HAP-1 (cell line): ENCODE measurements at places on chromosomes 3 and 15.

DNA sequence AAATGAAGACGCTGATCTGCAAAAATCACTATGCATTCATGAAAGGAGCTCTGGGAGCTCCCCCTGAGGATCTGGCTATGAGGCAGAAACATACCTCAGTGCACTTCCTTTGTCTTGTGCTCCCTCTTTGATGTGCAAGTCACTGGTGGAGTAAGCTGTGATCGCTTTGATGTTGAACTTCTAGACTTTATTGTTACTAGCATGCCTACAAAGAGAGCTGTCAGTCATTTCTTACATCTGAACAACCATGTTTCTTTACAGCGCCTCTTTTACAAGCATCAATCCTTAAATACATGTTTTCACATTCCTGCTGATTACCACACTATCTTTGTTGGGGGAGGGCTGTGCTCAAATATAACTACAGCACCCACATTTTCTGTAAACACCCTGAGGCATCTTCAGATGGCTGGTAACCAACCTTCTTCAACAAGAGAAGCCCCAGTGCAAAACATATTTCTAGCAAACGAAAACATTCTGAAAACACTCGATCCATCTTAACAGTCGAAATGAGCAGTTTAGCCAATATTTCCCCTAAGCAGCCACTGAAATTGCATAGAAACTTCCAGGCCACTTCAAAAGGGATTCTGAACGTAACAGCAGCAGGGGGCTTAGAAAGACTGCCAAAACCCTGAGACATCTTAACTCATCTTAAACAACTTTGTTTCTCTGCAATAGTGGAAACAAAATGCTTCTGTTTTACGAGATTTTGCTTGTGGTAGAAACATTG lies 101.9 kb upstream of the ICE2 start:
- peak; percentile 82 for DNase-seq

DNA sequence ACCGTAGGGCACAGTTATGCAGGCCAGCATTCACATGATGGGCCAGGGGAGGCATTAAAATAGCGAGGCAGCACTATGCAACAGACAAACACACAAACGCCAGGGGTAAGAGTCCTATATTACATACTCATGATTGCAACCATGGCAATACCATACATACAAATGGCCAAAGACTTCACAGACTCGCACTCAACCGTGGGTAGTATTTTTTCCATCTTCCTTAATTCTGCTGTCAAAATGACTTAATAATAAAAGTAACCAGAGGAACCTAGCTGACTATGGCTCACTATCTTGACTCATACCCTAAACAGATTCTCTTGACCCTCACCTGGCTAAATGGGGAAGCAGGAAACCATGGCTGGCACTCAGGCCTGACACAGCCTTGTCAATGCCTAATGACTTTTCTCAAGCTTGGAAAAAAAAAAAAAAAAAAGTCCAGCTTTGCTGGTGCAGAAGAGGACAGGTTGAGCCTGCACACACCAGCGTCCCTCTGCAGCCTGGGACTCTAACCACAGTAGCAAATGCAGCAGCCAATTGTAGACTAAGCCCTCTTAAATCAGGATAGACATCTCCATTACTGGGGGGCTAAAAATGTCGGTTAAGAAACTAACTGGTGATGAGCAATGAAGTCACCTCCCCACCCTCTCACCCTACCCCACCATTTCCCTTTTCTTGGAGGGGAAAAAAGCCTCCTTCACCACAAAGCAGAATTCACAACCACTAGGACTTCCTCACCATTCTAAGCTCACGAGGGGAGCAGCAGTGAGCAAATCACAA lies 23.1 kb downstream of the CCDC12 start:
- DNase-seq: no peak

- DNase-seq: no peak
These were observed 27.4 kb downstream of the SMAD6 start for GRCh38 chr15:66729331-66729951.

DNA sequence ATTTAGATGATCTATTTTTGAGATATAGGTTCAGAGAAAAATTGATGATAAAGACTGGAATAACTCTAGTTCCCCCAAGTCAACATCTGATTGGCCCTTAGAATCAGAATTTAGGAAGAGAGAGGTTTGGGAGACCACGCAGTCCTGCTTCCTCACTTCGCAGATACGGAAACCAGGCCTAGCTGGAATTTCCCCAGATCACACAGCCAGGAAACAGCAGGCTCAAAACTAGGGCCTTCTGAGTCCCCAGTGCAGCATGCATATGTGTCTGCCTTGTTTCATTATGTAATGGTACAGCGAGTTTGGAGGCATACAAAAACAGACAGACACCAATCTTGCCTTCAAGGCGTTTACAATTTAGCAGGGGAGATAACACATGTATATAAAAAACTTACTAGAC lies 177.1 kb upstream of the ICE2 start:
- DNase-seq: no peak

GRCh38 chr3:119418641-119419040 lies 44.8 kb downstream of the TMEM39A start:
- no peak for DNase-seq

- DNase-seq: no peak
These were observed 225.6 kb upstream of the STRIT1 start for GRCh38 chr3:155519078-155519477.

DNA sequence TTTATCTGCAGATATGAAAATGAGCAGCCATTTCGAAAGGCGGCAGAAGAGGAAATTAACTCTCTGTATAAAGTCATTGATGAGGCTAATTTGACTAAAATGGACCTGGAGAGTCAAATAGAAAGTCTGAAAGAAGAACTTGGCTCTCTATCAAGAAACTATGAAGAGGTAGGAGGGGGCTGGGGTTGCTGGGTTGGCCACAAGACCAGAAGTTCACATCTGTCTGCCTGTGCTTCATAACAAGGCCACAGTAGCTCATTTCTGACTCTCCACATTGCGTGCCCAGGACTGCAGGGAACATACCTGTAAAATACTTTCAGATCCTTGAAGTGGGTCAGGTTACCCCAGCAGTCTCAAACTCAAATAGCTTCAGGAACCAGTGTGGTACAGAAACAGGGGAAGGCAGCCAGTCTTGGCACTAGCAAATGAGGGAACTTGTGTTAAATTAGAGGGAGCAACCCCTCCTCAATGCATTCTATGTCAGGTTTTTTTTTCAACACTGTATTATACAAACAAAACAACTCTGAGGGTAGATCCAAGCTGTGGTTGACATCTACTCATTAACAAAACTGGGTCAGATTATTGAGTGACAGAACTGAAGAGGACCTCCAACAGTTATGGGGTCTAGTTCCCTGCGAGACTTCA lies 48.7 kb downstream of the BFSP2 start:
- no peak for DNase-seq

- DNase-seq: no peak
These were observed 26.1 kb downstream of the RPL39L start for GRCh38 chr3:187112934-187113793.

- DNase-seq: no peak
These were observed 279.5 kb downstream of the ULK4 start for GRCh38 chr3:41682382-41682781.

DNA sequence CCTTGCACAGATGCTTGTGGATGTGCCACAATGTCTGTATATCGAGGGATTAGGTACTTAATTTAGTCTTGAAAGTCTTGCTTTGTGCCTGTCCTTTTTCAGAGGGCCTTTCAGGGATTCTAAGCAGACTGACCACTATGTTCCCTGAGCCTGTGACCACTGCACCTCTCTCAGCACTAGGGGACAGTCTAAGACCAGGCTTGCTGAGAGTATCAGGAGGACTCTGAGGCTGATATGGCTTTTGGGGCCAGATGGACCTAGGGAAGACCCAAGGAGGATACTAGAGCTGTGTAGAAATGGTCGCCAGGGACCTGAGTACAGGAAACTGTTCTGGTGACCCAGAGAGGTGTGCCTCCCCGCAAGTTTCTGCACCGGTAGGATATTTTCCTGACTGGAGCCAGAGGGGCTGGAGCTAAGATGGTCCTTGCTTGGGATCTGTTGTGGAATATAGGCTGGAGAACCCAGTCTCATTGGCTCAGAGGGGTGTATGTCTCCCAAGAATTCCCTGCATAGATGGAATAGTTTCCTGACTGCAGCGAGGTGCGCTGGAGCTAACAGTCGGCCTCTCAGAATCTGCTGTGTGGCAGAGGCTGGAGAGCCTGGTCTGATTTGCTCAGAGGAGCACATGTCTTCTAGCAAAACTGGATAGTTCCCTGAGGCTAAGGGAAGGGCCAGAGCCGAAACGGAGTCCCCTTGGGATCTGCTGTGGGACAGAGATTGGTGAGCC lies 213.2 kb upstream of the DCBLD2 start:
- DNase-seq: no peak

DNA sequence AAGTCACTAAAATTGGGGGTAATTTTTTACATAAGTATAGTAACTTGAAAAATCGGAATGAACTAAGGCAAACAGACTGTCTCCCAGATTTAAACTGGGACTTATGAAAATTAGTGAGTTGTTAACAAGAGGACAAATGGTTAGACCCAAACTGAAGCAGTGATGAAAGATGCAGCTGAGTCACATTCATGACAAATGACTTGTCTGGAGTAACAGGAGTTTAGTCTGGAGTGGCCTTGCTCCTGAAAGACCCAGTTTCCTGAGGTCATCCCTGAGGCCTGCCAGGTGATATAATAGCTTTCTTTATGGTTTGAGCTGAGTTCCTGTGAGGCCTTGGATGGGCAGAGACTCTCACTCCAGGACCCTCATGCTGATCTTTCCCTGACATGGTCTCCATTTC lies 9.6 kb upstream of the CTDSPL start:
- no peak for DNase-seq

DNA sequence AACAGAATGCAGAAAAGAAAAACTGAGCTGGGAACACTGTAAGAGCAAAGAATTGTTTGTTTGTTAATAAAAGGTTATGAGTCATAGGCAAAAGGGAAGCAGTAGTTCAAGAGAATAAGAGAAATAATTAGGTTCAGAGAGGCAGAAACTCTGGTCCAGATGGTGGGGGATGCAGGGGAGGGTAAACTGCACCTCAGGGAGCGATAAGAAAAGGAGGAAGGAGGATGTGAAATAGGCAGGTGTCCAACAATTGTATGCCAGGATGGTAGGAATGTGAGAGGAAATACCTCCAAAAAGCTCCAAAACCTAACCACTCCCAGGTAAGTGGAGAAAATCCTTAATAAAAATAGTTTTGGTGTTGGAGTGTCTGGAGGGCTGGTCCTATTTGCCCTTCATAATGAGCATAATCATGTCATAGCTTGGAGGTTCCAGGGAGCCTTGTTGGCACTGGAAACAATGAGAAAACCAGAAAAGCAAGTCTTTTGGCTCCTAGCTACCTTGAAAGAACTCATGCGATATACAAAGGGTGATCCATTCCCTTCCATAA lies 405.4 kb upstream of the TBL1XR1 start:
- DNase-seq: no peak

DNA sequence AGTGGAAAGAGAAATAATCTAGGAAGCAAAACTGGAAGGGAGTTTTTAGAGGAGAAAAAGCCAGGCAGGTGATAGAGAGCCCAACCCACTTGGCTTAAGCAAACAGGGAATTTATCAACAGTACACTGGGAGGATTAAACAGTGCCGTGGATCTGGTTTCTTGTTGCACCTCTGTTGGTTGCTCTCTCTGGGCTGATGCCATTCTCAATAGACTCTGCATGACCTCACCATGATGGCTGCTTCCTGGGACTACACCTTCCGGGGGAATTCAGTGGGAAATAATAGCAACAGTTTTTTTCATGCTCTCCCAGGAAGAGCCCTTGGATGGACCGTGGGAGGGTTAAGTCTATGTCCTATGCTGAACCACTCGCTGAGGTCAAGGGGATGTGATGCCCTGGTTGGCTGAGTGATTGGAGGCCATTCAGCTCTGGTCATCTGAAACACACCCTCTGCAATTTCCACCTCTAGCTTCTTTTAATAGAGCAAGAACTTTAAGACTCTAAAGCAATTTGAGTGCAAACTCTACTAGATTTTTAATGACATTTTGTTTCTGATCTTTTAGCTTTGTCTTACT lies 74.2 kb downstream of the EPHB1 start:
- DNase-seq: no peak

- peak; percentile 63 for DNase-seq
These were observed 77.9 kb upstream of the IGSF10 start for GRCh38 chr3:151538456-151539393.

DNA sequence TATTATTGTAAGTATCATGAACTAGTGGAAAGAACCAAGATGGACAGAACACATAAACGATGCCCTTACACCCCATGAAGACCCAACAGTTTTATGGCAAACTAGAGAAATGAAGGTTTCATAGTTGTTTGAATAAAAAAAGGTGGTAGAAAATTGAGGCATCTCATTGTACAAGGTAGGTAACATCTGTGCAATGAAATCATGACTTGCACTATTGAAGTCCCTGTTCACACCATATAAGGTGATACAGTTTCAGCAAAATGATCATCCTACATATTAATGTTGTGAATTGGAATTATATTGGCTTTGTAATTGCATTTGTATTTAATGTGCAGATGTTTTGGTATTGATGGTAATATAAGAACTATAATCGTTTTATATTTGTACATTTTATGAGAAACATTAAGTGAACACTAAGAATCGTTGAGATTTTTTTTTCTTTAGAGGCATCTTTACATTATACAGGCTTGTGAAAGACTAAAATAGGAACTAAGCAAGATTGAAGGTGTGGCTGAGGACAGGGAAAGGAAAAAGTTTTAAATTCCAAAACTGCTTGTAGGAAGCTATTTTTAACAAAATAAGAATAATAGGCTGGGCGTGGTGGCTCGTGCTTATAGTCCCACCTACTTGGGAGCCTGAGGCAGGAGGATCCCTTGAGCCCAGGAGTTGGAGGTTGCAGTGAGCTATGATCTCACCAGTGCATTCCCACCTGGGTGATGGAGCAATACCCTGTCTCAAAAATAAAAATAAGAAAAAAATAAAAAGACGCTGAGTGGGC lies 48.5 kb downstream of the CGNL1 start:
- DNase-seq: no peak

DNA sequence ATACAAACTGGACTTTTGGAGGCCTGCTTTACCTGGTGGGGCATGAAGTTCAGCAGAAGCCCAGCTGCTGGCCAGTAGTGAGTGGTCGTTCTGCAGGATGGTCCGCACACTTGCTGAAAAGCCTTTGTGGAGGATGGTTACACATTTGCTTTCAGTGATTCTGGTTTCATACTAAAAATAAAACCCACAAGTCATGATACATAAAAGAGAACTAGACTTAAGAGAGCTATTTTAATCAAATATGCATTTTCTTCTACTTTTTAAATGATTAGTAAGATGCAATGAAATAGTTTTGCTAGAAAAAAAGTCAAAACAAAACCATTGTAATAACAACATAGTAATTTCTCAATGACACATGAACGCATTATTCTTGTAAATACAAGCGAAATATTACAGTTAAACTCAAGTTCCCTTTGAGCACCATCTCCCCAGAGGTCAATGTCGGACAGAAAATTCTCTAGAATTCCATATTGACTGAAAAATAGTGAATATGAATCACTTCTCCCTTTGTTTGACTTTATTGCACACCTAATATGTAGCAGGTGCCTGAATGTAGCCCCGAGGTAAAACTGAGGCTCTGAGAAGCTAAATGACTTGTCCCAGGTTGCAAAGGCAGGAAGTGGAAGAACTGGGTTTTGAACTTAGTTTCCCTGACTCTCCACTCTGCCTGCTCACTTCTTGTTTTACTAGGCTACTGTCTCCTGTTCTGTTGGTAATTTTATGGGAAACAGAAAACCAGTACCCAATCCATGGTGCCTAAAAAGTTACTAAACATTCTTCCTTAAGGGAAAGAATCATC lies 8.3 kb downstream of the IL5RA start:
- DNase-seq: no peak
